Fibroblast of villous mesenchyme (primary cell): ENCODE measurements at places on chromosomes 5 and 9.

DNA sequence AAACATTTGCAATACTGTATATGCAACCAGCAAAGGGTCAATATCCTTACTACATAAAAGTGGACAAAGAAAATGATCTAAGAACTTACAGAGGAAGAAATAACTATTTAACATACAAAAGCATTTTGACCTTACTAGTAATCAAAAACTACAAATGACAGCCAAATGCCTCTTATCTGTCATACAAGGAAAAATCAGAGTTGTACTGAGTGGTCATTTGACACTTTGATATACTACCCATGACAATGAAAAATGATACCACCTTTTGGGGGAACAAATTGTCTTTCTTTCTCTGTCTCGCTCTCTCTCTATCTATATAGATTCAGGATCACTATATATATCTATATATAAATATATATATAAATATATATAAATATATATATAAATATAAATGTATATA is 50.4 kb upstream of the ZSWIM6 start:
- no peak for DNase-seq

DNA sequence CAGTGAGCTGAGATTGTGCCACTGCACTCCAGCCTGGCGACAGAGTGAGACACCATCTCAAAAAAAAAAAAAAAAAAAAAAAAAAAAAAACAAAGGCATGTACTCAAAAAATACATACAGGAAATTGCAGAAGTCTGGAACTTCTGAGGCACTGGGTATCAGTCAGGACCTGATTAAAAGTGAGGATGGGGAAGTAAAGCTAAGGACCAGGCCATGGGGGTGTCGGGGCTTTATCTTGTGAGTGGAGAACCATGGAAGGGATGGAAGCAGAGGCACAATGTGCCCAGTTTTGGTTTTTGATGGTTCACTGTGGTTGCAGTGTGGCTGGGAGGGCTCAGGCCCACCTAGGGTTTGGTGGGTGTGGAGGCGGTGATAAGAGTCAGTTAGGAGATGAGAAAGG is 212.7 kb upstream of the PIK3R1 start:
- DNase-seq = no peak

GRCh38 chr9:106890608-106891007 is 27.6 kb downstream of the ZNF462 start:
- no peak for DNase-seq

GRCh38 chr9:109448223-109448622 is 49.9 kb downstream of the PTPN3 start:
- no peak for DNase-seq

- peak; percentile 31 for DNase-seq
These were observed 1.0 kb downstream of the FAM53C start for GRCh38 chr5:138339091-138339456.

DNA sequence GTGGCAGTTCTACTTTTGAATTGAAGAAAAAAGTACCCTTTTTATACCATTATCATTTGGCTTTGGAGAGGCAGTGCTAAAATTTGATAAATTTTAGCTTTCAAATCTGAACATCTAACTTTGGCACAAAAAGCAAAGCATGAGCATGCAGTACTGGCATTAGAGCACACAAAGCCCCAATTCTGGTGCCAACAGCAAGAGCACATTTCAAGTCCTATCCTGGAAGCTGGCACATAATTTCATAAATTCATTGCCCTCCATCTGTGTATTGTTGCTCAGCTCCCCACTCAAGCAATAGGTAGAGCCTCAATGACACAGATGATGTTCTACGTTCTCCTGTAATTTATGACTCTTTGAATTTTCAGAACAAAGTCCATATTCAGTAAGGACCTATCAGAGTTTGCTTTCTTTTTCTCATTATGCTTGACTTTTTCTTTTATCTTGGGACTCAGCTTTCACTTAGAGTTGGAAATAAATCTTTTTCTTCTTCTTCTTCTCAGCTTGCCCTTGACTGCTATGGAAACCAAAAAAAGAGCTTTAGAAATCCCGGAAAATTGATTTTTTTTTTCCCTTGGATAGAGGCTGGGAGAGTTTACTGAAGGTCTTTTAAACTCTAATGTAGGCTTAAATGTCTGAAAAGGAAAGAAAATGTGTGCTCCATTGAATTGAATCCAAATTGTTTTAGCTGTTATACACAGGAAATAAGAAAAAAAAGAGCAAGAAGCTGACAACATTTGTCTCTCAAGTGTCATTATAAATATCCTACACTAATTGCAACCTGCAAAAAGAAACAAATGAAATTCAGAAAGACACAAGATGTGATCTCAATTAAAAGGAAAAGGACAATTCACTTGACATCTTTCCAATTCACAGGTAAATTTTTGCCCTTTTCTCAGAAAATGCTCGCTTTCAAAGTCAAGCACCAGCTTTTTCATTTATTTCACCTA is 380.8 kb upstream of the CDH18 start:
- DNase-seq = no peak

- peak; percentile 71 for DNase-seq
These were observed 67.5 kb downstream of the SEMA6A start for GRCh38 chr5:116507051-116507537.

DNA sequence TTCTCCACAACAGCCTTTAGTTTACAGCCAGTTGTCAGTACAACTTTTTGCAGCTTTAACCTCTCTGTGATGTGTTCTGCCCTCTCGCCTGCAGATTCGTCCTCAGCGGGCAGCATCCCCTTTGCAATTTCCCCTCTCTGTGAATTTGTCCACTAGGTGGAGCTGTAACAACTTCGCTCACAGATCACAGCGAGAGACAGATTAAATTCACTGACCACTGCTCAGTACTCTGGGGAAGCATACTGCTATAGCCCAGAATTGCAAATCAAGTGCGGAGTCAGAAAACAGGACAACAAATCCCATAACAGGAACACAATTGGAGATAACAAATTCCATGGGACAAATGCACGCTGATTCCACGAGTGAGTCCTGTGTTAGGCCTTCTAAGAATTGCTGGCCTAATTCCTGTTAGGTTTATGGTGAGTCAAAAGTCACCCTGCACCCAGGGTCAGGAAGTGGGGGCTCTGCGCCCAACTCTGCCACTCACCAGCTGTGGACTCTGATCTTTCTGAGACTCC is 2124.9 kb downstream of the MAT2B start:
- DNase-seq = peak; percentile 61

GRCh38 chr5:77337686-77338085 is 127.2 kb downstream of the PDE8B start:
- DNase-seq = no peak

- DNase-seq = no peak
These were observed 2.1 kb upstream of the HSPA4 start for GRCh38 chr5:133049726-133050048.

GRCh38 chr5:175344331-175345195 is 99.4 kb downstream of the DRD1 start:
- DNase-seq = peak; percentile 76

GRCh38 chr9:92312887-92313623 is 12.1 kb downstream of the NOL8 start:
- DNase-seq = no peak

GRCh38 chr5:4246447-4246846 is 650.8 kb downstream of the IRX1 start:
- no peak for DNase-seq

DNA sequence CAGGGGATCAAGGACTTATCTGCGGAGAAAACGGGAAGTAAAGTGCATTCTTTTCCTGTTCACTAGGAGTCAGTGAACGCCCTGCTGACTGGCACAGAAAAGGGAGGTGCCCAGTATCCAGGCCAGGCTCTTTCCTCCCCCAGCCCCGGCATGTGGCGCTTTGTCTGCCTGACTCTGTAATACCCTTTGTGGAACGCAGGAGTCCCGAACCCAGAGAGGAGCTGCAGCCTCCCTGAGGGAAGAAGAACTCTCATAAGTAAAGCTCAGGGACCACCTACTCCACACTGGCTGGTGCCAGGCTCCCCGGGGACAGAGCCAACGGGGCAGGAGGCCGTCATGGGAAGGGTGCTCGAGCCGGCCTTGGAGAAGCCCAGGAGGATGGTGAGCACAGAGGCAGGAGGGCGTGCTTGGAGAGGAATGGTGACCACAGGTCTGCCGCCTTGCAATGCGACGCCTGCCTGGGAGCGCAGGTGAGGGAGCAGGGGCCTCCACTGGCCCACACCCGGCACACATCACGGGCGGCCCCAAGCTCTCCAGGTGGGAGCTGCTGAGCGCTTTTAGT is 31.5 kb downstream of the VAV2 start:
- DNase-seq = peak; percentile 59

GRCh38 chr9:6757132-6757455 is 679 bp upstream of the KDM4C start:
- DNase-seq = peak; percentile 83

DNA sequence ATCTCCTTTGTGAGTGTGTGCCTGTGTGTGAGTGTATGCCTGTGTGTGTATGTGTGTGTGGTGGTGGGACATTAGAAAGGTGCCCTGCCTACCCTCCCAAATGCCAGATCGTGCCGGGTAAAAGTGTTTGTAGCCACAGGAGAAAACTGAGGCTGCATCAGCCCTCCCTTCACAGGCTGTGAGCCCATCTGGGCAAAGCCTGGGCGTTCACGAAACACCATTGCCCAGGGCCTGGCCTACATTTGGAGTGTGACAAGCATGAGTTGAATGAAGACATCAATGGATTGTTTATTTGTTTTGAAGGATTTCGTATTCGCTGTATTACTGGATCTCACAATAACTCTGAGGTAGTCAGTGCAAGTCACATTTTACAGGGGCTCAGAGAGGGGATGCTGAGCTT is 270.8 kb downstream of the NSG2 start:
- DNase-seq = no peak

GRCh38 chr5:147939431-147940114 is 33.2 kb upstream of the C5orf46 start:
- no peak for DNase-seq

- DNase-seq = no peak
These were observed 186.0 kb upstream of the ADRA1B start for GRCh38 chr5:159730285-159730684.

DNA sequence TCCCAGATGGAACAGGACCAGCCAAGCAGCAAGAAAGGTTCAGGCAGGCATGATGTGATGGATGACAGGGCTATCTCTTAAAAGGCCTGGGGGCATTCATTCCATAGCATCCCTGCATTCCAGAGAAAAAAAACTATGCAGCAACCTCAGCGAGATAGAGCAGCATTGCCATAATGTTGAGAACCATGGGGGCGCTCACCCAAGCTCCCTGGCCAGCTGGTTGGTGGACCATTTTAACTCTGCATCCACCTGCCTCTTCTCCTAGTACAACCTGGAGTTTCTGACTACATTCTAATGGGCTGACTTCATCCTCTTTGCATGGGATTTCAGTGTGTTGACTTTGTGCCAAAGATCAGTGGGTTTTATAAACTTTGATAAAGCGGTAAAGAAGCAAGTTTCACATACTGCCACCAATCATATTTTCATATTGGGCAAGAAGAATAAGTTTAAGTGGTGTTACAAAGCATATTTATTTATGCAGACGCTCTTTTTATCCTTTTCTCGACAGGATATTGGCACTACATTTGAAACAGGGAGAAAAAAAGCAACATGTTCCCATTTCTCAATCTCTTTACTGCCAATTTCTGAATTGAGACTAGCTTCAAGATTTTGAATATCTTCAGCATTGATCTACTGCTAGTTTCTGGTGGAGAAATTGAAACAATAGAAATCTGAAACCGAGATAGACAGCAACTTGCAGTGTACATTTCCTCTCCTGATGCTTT is 378.3 kb upstream of the WWC1 start:
- no peak for DNase-seq

DNA sequence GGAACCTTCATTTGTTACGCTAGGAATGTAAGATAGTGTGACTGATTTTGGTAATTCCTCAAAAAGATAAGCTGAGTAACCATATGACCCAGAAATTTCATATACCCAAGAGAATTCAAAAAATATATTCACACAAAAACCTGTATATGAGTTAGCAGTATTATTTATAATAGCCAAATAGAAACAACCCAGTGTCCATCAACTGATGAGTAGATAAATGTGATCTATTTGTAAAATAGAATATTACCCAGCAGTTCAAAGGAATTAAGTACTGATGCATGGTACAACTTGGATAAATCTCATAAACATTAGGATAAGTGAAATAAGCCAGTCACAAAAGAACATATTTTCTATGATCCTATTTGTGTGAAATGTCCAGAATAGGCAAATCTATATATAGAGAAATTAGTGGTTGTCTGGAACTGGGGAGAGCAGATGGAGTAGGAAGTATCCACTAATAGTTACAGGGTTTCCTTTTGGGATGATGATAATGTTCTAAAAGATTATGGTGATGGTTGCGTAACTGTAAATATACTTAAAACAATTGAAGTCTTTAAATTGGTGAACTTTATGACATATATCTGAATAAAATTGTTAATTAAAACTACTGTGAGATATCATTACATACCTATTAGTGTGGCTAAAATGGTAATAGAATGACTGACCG is 10.2 kb downstream of the MARCHF6 start:
- DNase-seq = no peak

DNA sequence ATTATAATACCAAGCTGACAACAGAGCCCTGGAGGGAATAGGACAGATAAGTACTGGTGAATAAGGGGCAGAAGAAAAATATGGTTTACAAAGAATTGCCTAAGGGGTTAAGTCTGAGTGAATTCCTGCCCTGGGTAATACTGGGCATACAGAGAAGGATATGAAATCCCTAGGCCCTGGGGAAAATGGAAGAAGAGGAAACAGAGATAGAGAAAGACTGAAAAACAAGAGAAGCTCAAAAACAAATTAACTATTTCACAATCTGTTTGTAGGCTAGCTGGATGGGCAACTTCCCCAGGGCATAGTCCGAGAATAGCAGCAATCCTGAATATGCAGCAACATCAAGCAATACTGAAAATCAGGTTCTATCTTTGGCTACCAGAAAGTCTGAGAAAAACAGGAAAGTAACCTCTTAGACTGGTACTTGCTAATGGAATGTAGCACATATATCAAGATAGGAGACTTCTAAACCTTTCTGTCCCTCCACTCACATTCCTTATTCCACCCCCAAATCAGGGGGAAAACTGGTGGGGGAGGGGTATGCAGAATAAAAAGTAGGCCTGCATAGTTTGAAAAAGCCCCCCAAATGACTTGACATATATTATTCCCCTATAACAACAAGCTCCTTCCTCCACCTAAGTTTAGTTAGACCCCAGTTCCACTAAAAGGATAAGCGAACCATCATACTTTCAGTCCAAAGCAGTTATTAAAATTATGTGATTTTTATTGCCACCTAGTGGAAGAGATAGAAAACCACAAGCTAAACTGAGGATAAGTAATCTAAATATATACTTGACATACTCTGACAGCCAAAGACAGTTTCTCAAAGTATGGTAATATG is 20.6 kb downstream of the SLC38A9 start:
- peak; percentile 73 for DNase-seq

DNA sequence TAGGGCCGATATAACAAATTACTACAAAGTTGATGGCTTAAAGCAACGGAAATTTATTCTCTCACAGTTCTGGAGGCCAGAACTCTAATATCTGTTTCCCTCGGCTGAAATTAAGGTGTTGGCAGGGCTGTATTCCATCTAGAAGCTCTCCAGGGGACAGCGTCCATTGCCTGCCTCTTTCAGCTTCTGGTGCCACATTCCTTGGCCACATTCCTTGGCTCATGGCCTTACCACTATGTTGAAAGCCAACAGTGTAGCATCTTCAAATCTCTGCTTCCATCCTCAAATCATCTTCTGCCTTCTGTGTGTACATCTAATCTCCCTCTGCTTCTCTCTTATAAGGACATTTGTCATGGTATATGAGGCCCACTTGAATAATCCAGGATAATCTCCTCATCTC is 17.2 kb downstream of the FGF10 start:
- no peak for DNase-seq

GRCh38 chr9:36765468-36766341 is 193.0 kb downstream of the MELK start:
- peak; percentile 21 for DNase-seq

- no peak for DNase-seq
These were observed 205.9 kb downstream of the PDZD2 start for GRCh38 chr5:31844622-31845345.
